ENCODE measurements at places on chromosomes 7 and 10.

DNA sequence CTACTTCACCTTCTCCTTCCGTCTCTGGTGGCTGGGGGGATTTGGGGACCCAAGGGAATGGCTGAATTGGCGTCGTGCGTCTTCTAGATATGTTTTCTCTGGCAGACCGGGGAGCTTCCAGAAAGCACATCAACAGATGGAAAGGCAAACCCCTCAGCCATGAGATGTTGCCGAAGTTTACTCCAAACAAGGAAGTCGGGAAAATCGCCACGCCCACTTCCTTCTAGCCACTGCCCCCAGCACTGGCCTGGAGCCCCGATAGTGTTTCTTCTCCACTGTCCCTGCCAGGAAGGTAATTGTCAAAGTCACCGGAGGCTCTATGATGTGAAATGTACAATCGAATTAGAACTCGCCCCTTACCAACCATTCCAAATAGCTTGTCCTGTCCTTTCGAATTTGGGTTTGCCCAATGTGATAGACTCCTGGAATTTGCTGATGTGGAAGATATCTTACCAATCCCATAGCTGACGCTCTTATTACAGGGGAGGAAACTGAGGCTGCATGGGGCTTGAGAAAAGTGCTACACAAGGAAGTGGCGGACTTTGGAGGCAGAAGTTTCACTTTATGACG lies 191.0 kb downstream of the LSM5 start:
- no peak for DNase-seq

- DNase-seq, result no peak
Observed at GRCh38 chr7:55288070-55288824, 76.9 kb upstream of the LANCL2 start.

- no peak for DNase-seq
Observed at GRCh38 chr7:20153999-20154398, 63.2 kb downstream of the MACC1 start.

DNA sequence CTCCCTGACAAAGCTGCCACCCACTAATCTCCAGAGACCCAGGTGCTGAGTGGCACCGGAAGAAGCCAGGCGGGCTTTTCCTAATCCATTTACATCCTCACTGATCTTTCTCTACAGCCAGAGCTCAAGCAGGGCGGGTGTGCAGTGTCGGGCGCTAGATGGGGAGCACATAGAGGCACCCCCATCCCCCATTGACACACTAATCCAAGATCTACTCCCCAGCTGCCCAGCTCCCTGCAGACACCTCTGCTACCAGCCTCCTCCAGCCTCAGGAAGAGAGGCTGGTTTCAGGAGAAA lies 22.2 kb downstream of the FRMPD2 start:
- no peak for DNase-seq

DNA sequence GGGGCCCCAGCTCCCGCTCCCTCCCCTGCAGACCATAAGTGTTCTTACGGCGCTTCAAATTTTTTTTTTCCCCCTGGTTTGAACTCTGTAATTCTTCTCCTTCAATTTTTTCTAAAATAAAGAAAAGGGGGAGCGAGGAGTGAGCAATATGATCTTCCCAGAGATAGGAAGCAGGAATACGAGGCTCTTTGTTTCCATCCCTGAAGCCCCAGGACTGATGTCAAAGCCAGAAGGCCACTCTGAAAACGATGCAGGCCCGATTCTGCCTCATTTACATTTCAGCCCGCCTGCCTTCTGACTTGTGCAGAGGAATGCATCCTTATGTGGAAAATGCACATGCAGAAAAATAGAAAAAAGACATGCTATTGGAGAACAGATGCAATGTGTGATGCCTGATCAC lies 401.5 kb upstream of the MKI67 start:
- no peak for DNase-seq

DNA sequence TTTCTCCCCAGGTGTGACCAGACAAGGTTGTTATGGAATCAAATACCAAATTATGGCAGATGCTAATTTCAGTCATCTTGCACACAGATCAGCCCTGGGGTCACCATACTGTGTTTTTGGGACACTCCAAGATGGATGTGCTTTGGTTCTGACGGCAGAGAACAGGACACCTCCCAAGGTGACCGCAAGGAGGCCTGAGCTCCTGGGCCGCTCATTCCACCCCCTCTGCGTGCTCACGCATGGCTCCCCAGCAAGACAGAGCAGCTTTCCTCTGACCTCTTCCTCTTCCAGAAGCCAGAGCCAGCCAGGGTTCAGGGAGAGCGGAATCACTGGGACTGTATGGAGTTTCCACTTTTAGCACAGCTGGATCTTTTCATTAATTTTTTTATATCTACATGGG lies 402.8 kb downstream of the DNAJB6 start:
- no peak for DNase-seq

- no peak for DNase-seq
Observed at GRCh38 chr7:151316896-151317295, 24.7 kb upstream of the NUB1 start.

DNA sequence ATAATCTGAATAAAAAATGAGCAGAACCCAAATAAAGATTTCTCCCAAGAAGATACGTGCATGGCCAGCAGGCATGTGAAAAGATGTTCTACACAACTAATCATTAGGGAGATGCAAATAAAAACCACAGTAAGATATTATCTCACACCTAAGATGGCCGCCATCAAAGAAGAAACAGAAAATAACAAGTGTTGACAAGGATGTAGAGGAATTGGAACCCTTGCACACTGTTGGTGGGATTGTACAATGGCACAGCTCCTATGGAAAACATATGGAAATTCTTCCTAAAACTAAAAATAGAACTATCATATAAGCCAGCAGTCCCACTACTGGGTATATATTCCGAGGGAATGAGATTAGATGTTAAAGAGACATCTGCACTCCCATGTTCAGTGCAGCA lies 60.2 kb downstream of the R3HCC1L start:
- no peak for DNase-seq

- DNase-seq, result no peak
Observed at GRCh38 chr7:25669961-25670841, 441.9 kb upstream of the NPVF start.

DNA sequence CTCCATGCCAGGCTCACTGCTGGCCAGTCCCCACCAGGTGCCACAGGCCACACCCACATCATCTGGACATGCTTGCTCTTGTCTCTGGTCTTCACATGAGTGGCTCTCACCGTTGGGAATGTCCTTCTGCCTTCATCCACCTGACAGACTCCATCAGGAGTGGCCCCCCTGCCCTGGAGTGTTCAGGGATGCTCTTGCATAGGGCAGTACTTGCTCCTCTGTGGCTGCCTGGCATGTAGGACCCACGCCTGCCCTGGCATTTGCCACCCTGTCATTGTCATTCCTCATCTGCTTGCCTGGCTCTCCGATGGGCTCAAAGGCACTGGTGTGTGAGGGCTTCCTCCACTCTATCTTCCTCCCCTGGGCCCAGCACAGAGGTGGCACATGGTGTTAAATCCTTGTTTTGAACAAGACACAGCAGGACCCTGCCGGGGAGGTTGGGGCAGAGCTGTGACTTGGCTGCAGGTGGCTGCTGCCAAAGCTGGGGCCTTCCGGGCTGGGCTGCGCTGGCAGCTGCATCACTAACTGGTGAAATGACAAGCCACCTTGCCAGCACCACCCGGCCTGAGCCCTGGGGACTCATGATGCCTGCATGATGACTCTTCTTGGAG lies 1.8 kb downstream of the SH2D4B start:
- DNase-seq, result no peak

All from hematopoietic multipotent progenitor cell treated with erythropoietin and hydrocortisone succinate and interleukin-3 and kit ligand, for 15 days (in vitro differentiated cells).